A549 (cell line): ENCODE measurements at places on chromosomes 6 and 20.

DNA sequence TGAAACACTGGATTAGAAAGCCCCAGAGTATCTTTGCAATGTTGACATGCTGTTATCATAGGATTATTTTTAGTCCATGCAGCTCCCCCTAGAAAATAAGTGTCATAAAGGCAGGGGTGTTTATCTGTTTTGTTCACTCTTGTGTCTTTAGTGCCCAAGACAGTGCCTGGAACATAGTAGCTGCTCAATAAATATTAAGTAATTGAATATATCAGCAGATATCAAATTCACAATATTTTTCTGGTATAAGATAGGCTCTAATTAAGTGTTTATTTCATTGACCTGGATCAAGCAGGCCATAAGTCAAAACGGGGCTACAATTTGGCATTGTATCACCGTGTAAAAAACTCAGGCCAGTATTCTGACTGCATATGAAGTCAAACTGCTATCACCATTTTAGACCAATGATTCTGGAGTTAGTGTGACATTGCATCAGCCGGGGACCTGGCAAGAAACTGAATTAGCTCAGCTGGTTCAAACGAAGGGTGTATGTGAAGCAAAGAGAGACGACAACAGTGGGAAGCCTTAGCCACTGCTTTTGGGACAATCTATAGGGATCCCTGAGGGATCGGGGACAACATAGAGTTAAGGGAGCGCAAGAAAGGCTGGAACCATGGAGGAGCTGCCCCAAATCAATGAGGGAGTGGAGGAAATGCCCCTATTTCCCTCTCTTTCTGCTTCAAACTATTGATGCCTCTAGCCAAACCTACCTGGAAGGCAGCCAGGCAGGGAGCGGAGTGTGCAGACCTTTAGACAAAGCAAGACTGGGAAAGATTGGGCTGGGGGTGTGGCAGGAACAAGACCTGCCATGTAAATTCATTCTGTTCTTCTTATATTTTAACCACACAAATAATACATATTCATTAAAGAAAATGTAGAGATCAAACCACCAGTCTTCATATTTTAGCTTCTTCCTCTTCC, 112.2 kb downstream of the PLEKHG1 start:
- no peak for DNase-seq

DNA sequence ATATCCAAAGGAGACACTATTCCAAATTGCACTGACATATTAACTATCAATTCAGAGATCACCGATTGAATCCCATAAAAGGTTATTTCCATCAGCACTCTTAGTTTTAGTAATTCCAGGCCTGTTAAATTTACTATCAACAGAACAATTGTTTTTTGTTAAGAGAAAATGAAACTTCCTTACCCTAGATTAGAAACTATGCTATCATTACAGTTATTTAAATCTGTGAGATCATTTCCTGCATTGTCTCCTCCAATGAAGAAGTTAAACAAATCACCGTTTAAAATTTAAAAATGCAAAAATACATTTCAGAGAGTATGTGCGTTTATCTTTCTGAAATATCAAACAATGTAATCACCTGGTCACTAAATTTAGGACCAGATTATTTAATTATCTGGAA, 57.5 kb downstream of the HIVEP2 start:
- DNase-seq = no peak

DNA sequence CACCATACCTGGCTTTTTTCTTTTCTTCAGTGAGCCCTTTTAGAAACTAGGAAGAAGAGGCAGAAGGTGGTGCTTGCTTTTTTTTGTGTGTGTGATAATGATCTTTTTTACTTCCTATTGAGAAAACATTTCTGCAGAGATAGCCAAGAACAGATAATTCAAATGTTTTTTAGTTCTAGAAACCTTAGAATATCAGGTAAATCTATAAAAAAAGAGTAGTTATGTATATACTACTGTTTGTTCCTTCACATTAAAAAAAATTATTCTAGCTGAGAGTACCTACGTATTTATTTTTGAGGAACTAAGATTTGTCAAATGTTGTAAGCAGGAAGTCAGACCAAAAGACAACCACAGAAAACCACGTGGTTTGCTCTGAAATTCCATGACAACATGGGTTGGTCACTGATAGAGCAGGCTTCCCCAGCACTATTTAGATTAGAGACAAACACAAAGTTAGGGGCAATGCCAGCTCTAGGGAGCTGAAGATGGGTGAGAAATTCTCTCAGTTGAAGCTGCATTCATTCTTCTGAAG, 12.8 kb downstream of the STK4 start:
- no peak for DNase-seq

DNA sequence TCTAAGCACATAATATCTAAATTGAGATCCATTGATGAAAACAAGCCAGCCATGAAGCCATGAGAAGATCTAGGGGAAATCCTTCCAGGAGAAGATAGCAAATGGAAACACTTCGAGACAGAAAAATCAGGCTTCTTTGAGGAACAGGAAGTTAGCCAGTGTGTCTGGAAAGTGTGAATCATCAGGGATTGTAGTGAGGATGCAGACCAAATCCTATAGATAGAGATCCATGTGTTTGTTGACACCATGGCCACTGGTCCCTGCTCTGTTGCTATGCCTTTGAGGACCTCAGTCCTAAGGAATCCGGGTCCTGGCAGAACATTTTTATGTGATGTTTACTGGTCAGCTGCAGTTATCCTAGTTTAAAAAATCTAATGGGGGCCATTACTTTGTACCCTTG, 6.6 kb upstream of the ELOVL2 start:
- no peak for DNase-seq

GRCh38 chr6:54920628-54921027, 74.1 kb downstream of the FAM83B start:
- no peak for DNase-seq

DNA sequence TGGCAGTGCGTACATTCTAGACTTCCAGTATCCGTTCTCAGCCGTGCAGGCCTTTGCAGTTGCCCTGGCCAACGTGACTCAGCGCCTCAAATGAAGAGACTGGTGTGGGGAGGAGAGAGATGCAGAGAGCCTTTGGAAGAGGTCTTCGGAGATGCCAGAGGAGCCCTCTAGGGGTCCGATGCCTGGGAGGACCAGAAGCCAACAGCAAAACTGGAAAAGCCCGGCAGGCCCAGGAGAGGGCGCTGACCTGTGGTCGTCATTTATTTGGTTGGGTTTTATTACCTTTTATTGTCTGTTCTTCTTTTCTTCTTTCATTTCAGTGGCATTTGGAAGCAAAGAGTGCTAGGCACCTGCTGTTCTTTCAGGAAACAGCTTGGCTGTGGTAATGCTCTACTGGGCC, 53.3 kb upstream of the TMEM181 start:
- DNase-seq = peak; percentile 16

- no peak for DNase-seq
These were observed 23.2 kb downstream of the MAS1 start for GRCh38 chr6:159913862-159914564.

GRCh38 chr20:8408587-8409307, 276.7 kb downstream of the PLCB1 start:
- no peak for DNase-seq

DNA sequence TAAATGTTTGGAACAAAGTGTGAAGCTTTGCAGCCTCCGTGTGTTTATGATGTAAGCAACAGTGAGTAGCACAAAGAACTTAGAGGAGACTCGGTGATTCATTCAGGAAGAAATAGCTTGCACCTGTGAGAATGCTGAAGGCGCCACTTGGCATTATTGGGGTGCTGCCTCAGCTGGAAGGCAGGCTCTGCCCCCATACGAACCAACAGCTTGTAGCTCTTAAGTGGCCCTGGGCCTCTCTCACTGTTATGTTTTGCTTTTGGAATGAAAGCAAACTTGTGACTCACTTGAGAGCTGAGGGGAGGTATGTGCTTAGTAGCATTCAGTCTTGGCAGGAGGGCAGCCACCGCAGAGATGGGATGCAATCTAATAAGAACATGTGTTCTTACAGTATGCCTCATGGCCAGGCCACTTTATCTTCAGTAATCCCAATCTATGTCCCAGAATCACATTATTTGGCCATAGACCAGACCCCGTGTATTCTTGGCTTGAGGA, 310.7 kb downstream of the EYA4 start:
- DNase-seq = peak; percentile 16

DNA sequence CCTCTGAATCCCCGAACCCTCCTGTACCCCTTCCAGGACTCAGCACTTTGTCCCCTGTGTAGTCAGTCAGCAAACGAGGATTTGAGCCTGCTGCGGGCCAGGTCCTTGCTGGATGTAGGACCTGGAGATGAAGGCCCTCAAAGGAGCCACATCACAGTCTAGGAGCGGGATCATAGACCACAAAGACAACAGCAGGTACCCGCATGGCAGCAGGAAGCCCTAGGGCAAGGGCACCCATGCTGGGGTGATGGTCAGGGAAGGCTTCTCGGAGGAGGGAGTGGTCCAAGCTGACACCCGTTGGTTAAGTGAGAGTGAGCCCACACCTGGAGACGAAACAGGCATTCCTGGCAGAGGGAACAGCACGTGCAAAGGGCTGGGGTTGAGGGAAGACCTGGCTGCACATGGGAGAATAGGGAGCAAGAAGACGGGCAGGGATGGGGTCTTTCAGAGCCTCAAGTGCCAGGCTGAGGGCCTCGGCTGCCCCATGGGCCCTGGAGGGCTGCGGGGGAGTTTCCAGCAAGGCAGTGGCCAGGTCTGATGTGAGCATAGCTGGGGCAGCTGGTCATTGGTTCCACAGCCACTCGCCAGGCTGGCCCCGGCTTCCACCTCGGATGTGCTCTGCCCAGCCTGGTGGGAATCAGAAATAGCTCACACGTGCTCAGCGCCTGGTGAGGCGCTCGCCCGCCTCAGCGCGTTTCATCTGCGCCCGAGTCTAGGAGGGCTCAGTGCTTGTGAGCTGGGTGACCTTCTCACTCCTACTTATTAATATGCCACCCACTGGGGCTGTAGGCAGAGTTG, 15.0 kb downstream of the DLGAP4 start:
- DNase-seq = no peak

DNA sequence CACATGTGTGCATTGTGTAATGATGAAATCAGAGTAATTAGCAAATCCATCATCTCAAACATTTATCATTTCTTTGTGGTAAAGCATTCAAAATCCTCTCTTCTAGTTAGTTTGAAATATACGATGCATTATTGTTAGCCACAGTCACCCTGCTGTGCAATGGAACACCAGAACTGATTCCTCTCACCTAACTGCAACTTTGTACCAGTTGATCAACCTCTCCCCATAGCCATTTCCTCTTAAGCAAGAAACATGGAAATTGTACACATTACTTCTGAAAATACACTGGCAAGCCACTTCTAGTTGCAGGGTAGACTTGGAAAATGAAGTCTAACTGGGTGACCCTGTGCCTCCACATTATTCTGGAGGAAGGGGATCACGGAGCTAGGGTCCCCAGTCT, 58.1 kb upstream of the ESR1 start:
- no peak for DNase-seq

DNA sequence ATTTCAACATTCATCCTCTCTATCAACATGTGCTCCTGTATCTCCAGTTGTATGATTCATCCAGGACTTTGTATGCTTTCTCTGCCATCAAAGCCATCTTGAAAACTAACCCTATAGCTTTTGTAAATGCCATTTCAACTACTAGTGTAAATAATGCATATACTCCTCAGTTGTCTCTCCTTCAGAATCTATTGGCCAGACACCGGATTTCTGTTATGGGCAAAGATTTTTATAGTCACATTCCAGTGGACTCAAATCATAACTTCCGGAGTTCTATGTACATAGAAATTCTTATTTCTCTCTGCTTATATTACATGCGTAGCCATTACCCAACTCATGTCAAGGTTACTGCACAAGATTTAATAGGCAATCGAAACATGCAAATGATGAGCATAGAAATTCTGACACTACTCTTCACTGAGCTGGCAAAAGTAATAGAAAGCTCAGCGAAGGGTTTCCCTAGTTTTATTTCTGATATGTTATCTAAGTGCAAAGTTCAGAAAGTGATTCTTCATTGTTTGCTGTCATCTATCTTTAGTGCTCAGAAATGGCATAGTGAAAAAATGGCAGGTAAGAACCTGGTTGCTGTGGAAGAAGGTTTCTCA, 54.8 kb downstream of the PGM3 start:
- no peak for DNase-seq

DNA sequence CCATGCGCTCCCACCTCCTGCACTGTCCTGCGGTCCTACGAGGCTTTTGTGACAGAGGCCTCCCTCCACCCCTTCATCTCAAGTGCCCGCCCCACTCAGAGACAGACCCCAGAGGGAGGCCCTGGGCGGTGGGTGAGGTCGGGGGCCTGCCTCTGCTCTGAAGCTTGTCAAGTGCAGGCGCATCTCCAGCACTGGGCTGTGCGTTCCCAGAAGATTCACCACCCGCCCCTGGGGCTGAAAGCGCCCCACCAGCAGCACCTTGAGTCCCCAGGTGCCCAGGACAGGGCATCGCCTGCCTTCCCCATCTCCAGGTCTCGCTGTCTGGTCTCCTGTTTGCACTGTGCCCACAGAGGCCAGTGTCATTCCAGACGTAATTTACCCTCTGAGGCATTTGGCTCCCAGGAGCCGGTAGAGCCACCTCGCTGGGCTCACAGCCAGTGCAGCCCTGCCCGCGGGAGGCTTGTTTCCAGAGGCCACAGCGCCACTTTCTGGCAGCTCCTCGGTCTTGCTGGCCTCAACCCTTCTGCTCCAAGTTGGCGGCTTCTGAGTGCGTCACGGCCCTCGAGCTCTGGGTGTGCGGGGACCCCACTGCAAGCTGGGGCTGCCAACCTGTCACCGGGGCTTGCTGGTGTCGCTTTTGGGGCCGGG, 191.1 kb downstream of the TAF4 start:
- peak; percentile 51 for DNase-seq

- no peak for DNase-seq
These were observed 376.0 kb downstream of the SYNE1 start for GRCh38 chr6:152261179-152261578.

- DNase-seq = no peak
These were observed 220.3 kb upstream of the SNX9 start for GRCh38 chr6:157602521-157603295.

GRCh38 chr20:35559042-35559693, 17.3 kb downstream of the ERGIC3 start:
- no peak for DNase-seq

DNA sequence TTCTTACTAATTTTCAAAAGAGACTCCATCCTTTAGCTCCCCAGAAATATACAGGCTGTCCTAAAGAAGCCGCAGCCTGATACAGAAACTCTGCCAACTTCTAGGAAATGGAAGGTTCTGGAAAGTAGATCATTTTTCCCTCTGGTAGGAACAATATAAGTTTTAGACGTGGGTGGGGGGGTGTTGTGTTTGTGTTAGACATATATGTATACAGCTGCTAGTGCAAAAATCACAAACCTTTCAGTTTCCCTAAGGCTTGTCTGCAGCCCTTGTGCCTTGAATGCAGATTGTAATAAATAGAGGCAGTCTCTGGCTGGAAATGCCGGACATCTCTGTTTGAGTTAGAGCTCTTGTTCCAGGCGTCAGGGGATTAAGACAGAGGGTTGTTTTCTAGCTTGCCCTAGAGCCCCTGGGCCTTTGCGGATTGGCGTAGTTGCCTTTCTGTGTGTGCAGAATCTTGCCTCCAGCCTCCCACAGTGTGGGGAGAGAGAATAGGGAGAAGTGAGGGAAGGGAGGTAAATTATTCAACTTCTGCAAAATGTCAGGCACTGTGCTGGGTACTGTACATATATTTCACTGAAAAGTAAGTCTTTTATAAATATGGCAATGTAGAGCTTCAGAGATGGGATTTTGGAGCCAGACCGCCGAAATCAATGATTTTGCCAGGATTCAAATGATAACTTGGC, 269.7 kb downstream of the PRL start:
- no peak for DNase-seq

GRCh38 chr6:110541701-110542309, 65.4 kb upstream of the SLC22A16 start:
- DNase-seq = no peak
